ENCODE measurements at places on chromosomes 13 and 19.

DNA sequence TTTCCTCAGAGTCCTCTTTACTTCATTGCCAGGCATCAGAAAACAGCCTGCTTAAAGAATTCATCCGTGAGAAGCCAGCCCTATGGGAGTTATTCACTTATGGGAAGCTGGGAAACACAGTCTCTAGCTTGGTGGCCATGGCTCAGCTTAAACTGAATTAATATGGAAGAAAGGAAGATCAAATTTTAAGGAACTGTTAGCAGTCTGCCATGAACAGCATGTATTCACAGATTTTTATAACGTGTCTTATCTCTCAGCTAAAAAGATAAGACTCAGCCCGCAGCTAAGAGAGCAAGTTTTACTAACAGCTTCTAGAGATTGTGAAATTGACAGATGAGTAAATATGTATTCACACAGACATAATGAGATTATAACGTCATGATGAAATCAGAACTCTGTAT, 253.7 kb upstream of the RXFP2 start:
- no peak for DNase-seq
- H3K4me1 ChIP-seq = peaks cover 14% of the 10 kb centered on the region
- H3K27ac ChIP-seq = no peak overlapping the region
- H3K4me3 ChIP-seq = no peak overlapping the region
- no peaks in the 10 kb centered on the region for H3K36me3 ChIP-seq

GRCh38 chr13:99506634-99507033, 5.4 kb downstream of the TM9SF2 start:
- H3K27ac ChIP-seq = no peak overlapping the region
- DNase-seq = no peak
- peaks cover 29% of the 10 kb centered on the region for H3K36me3 ChIP-seq
- peaks cover 17% of the 10 kb centered on the region for H3K4me1 ChIP-seq
- H3K27me3 ChIP-seq = no peaks in the 10 kb centered on the region

- peak overlapping the region; percentile 76 for H3K27ac ChIP-seq
- no peak for DNase-seq
- no peak overlapping the region for H3K4me3 ChIP-seq
Observed at GRCh38 chr13:50529154-50529882, 314.2 kb downstream of the DLEU7 start.

- peak within 1 kb of the TSS; percentile 81 for H3K4me3 ChIP-seq
- H3K4me1 ChIP-seq = peaks cover 17% of the 10 kb centered on the region
- H3K27me3 ChIP-seq = peaks cover 8% of the 10 kb centered on the region
- H3K36me3 ChIP-seq = peaks cover 23% of the 10 kb centered on the region
Observed at GRCh38 chr13:32427852-32428580, at the start of gene N4BP2L1. Gene N4BP2L1, minus strand, starts transcription at chr13:32428130. Its CDS starts 48 bp downstream, at chr13:32428082.

DNA sequence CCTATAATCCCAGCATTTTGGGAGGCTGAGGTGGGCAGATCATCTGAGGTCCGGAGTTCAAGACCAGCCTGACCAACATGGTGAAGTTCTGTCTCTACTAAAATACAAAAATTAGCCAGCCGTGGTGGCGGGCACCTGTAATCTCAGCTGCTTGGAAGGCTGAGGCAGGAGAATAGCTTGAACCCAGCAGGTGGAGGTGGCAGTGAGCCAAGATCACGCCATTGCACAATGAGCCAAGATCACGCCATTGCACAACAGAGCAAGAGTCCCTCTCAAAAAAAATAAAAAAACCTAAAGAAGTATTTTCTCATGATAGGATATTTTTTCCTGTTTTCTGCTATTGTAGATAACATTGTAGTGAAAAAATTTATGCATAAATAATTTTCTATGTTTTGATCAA, 13.3 kb downstream of the IFT88 start:
- H3K27ac ChIP-seq = no peak overlapping the region
- H3K4me3 ChIP-seq = no peak overlapping the region
- no peak for DNase-seq
- H3K27me3 ChIP-seq = no peaks in the 10 kb centered on the region

DNA sequence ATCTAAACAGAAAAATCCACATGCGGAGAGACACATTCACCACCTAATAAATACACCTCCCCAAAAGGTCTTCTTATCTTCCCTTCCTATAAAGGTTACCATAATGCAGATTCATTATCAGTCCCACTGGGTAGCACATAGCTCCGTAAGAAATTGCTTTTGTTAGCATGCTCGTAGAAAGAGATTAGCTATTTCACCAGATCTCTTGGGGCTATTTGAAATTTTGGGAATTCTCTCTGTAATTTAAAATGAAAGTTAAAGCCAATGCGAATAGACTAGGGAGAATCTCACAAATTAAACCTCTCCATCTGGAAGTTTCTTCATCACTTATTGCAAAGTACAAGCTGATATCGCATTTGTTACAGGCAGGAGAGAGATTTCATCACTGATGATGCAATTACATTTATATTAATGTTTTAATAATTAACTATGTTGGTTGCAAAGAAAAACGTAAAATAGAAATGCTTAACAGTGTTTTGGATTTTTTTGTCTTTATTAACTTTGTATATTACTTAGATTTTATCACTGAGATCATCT, 12.9 kb upstream of the DACH1 start:
- peaks cover 33% of the 10 kb centered on the region for H3K4me1 ChIP-seq
- no peak overlapping the region for H3K4me3 ChIP-seq
- no peaks in the 10 kb centered on the region for H3K27me3 ChIP-seq
- H3K36me3 ChIP-seq = peaks cover 4% of the 10 kb centered on the region

DNA sequence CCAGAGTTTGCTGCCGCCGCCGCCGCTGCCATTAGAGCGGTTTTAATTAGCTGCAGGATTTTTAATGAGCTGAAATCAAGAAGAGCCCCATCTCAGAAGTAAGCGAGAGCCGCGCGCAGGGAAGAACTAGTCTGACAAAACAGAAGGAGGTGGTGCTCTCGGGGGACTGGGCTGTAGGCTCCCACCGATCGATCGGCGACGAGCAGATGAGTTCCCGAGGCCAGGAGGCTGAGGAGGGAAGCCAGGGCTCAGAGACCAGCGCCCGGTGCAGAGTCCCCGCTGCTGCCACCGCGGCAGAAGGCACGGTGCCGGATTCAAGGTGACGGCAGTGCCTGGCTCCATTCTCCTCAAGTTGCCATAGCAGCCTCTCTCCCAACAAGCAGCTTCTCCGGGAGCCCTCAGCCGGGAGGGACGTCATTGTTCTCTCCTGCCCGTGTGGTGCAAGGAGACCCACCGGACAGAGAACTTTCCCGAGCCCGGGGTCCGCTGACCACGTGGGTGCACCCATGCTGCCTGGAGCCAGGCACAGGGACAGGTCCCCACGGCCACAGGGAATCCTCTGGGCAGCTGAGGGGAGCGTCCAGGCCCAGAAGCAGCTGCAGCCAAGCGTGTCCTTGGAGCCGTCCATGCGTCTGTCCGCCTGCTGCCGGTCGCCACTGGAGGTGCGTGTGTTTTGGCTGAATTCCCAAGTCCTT, 62.9 kb downstream of the CHST8 start:
- peaks cover 2% of the 10 kb centered on the region for H3K4me1 ChIP-seq
- no peak for DNase-seq

- no peaks in the 10 kb centered on the region for H3K4me1 ChIP-seq
- no peak overlapping the region for H3K4me3 ChIP-seq
- DNase-seq = no peak
- H3K36me3 ChIP-seq = no peaks in the 10 kb centered on the region
- H3K27me3 ChIP-seq = no peaks in the 10 kb centered on the region
Observed at GRCh38 chr13:86383151-86383550, 583.9 kb upstream of the SLITRK6 start.

DNA sequence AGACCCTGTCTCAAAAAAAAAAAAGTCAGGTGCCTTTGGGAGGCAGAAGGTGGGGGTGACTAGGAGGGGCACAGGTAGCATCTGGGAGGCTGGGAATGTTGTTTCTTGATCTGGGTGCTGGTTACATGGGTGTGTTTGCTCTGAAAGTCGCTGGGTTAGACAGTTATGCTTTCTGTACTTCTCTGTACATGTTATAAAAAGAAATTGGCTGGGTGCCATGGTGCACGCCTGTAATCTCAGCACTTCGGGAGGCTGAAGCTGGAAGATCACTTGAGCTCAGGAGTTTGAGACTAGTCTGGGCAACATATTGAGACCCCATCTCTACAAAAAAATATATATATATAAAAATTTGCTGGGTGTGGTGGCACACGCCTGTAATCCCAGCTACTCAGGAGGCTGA, 15.1 kb downstream of the NOSIP start:
- H3K27me3 ChIP-seq = no peaks in the 10 kb centered on the region
- H3K4me1 ChIP-seq = peaks cover 22% of the 10 kb centered on the region
- DNase-seq = no peak

- no peak for DNase-seq
- H3K27ac ChIP-seq = no peak overlapping the region
- H3K4me1 ChIP-seq = no peaks in the 10 kb centered on the region
Observed at GRCh38 chr19:50239921-50240590, 36.6 kb downstream of the MYH14 start.

DNA sequence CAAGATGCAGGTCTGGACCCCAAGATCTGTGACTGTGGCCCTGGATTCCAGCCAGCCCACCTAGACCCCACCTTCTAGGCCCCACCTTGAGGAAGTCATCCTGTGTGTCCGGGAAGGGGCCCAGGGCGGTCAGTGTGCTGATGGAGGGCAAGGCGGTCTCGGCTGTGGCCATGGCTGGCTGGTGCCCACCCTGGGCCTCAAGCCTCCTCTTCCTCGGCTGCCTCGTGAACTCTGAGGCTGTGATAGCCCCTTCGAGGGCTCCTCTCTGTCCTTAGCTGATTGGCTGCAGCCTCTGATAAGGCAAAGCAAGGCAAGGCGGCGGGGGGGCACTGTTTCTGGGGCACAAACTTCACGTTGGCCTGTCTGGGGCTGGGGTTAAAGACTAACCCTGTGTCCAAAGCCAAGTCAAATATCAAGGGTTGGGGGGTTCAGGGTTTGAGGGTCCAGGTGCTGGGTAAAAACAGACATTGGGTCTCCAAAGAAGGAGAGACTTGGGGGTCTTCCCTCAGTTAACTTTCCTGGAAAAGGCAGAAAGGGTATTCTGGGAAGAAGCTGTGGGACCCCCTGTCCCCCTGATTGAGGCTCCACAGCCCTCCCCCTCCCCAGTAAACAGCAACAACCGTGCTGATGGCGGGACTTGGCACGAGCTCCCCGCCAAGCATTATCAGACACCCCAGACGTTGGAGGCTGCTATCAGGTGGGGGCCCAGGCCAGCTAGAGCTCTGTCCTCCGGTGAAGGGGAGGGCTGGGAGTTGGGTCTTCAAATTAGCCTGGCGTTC, at the start of gene KLF1:
KLF1 (minus strand) TSS at position 233 of the 779 bp plus-strand sequence; CDS start at position 172, 61 bp downstream.
- H3K4me1 ChIP-seq = peaks cover 17% of the 10 kb centered on the region
- H3K4me3 ChIP-seq = peak within 1 kb of the TSS; percentile 69
- no peak within 1 kb of the TSS for H3K27ac ChIP-seq
- DNase-seq = no peak

GRCh38 chr13:76189882-76190519, 553.9 kb downstream of the LMO7 start:
- no peaks in the 10 kb centered on the region for H3K27me3 ChIP-seq
- no peak overlapping the region for H3K27ac ChIP-seq
- no peak for DNase-seq
- H3K4me1 ChIP-seq = no peaks in the 10 kb centered on the region
- no peak overlapping the region for H3K4me3 ChIP-seq

- no peak overlapping the region for H3K27ac ChIP-seq
- peaks cover 13% of the 10 kb centered on the region for H3K4me1 ChIP-seq
- no peak overlapping the region for H3K4me3 ChIP-seq
- peaks cover 13% of the 10 kb centered on the region for H3K36me3 ChIP-seq
- H3K27me3 ChIP-seq = peaks cover 20% of the 10 kb centered on the region
Observed at GRCh38 chr19:35753634-35754369, 3.0 kb downstream of the HSPB6 start.

DNA sequence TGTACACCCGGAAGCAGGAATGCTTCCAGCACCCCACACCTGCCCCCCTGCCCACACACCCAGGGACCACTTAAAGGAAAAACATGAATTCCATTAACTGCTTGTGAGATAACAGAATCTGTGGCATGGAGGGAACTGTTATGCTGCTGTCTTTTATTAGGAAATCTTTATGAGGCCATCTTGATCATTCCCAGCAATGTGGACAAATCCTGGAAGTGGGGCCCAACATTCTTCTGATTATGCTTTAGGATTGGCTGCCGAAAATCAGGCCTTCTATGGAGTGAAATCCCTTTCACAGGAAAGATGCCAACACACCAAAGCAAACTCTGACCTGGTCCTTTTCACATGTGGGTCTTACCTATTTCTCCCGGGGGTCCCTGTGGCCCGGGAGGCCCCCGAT, 114.5 kb downstream of the COL4A1 start:
- no peaks in the 10 kb centered on the region for H3K27me3 ChIP-seq
- H3K27ac ChIP-seq = peak overlapping the region; percentile 13
- H3K4me1 ChIP-seq = peaks cover 11% of the 10 kb centered on the region
- H3K4me3 ChIP-seq = no peak overlapping the region
- peaks cover 20% of the 10 kb centered on the region for H3K36me3 ChIP-seq
- DNase-seq = no peak

DNA sequence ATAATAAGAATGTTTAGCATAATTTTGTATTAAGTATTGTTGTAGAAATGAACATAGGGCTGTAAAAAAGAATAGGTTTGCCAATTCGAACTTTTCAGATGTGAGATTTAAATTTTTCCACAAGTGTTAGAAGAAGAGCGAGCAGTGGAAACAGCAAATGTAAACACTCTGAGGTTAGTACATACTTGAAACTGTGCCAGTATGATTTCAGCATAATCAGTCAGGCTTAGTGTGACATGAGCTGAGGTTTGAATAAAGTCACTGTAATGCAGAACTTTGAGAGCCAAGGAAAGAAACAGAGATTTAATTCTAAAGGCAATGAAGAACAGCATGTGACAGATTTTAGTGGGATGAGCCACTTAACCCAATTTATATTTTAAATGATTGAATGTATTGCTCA, 2166.4 kb downstream of the PCDH9 start:
- H3K27ac ChIP-seq = no peak overlapping the region
- H3K27me3 ChIP-seq = no peaks in the 10 kb centered on the region
- no peak overlapping the region for H3K4me3 ChIP-seq
- H3K4me1 ChIP-seq = no peaks in the 10 kb centered on the region

- no peak overlapping the region for H3K27ac ChIP-seq
- DNase-seq = no peak
- H3K4me3 ChIP-seq = no peak overlapping the region
Observed at GRCh38 chr13:112671359-112671758, 18.5 kb upstream of the ATP11A start.

- H3K27ac ChIP-seq = no peak overlapping the region
- H3K4me1 ChIP-seq = peaks cover 8% of the 10 kb centered on the region
- no peaks in the 10 kb centered on the region for H3K36me3 ChIP-seq
- DNase-seq = no peak
- no peak overlapping the region for H3K4me3 ChIP-seq
- H3K27me3 ChIP-seq = no peaks in the 10 kb centered on the region
Observed at GRCh38 chr19:18480006-18480691, 41.7 kb downstream of the ELL start.

GRCh38 chr13:26585136-26585535, 27.7 kb downstream of the WASF3 start:
- H3K4me1 ChIP-seq = peaks cover 44% of the 10 kb centered on the region
- no peak for DNase-seq
- peaks cover 5% of the 10 kb centered on the region for H3K36me3 ChIP-seq
- H3K27me3 ChIP-seq = no peaks in the 10 kb centered on the region
- H3K4me3 ChIP-seq = no peak overlapping the region

GRCh38 chr19:5960005-5961001, 17.6 kb downstream of the RANBP3 start:
- H3K27me3 ChIP-seq = no peaks in the 10 kb centered on the region
- H3K4me3 ChIP-seq = no peak overlapping the region
- H3K36me3 ChIP-seq = no peaks in the 10 kb centered on the region
- H3K4me1 ChIP-seq = peaks cover 65% of the 10 kb centered on the region
